Stimulated activated naive CD4-positive, alpha-beta T cell (primary cell): ENCODE measurements at places on chromosomes 1 and 21.

- no peak for DNase-seq
These were observed 15.3 kb downstream of the SLC16A4 start for GRCh38 chr1:110375490-110375889.

DNA sequence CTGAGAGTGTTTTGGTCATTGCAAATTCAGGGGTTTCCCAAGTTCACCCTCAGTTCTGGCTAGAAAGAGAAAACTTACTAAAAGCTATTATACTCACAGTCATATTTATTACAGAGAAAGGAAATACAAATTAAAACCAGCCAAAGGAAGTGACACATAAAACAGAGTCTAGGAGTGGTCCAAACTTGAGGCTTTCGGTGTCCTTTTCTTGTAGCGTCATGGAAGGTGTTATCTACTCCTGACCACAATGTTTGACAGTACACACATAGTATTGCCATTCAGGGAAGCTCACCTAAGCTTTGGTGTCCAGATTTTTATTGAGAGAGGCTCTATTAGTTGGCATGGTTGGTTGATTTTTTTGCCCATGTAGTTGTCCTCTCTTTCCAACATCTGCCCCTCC is 59.0 kb downstream of the SLC35A3 start:
- DNase-seq = no peak

GRCh38 chr1:171038284-171038683 is 52.4 kb upstream of the FMO3 start:
- DNase-seq = no peak

DNA sequence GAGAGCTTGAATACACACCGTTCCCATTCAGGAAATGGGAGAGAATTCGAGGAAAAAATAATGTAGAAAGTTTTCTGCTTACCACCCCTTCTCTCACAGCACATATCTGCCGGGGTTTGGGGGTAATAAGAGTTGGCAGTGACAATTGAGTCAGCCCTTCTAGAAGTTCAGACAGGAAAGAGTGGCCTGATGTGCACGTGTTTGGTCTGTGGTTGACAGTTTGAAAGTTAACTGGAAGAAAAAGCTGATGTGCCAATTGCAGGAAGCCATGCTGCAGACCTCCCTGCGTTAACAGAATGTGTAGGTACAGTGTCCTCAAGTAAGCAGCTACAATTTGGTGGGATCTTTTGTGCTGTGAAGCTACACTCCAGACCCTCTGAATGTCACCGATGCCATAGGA is 50.9 kb downstream of the DHX9 start:
- no peak for DNase-seq

DNA sequence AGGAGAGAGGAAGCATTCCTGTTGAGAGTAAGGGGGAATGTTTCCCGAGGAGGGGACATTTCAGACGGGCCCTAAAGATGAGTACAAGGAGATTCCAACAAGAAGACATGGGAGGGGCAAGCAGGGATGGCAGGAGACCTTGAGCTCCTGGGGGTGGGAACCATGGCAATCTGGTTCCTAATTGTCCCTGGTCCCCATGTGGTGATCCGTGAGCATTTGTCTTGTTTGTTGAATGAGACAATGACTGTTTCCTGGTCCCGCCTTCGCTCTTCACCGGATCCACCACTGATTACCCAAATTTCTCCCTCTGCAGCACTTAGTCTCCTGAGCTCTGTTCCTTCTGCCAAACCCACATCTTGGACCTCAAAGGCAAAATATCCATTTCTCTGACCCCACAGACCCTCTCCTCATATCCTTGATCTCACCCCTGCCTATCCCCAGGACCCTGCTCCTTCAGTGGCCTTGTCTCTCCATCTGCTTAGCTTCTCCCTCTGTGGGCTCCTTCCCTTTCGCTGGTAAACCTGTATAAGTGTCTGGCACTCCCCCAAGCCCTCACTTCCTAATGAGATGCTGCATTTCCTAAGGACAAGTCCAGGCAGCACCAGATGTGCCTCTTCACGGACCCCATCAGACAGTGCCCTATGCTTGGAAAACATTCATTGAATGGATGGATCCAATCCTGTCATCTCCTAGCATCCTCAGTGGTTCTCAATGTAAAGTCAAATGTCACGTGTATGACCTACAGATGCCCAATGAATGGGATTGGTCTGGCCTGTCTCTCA is 8.3 kb upstream of the CSF1 start:
- DNase-seq = no peak

DNA sequence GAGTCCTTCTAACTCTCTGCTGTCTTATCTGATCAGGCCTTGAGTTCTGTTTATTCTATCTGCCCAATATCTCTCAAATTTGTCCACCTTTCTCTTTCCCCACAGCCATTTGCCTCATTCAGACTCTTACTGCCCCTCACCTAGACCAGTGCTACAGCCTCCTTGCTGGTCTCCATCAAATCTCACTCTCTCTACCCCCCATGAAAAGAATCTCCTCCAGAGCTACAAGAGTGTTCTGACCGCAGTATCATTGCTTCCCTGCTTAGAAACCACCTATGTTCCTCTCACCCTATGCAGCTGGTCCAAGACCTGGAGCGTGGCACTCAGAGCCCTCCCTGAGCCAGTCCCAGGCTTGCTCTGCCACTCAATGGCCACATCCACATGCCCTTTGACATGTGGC is 231.0 kb upstream of the JUN start:
- no peak for DNase-seq

DNA sequence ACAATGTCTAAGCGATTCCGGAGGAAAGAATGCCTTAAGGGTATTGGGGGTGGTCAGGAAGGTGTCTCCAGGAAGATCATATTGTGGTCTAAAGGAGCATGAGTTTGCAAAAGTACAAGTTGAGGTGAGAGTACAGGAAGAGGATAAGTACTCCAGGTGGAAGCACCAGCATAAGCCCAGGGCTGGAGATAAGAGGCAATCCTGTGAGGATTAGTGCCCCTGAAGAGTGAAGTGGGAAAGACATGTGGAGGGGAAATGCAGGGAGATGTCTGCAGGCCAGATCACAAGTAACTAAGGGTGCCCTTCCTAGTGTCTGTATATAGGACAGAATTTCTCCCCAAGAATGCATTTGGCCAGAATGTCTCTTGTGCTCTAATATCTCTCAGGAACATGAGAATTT is 188.3 kb upstream of the DPT start:
- DNase-seq = no peak

DNA sequence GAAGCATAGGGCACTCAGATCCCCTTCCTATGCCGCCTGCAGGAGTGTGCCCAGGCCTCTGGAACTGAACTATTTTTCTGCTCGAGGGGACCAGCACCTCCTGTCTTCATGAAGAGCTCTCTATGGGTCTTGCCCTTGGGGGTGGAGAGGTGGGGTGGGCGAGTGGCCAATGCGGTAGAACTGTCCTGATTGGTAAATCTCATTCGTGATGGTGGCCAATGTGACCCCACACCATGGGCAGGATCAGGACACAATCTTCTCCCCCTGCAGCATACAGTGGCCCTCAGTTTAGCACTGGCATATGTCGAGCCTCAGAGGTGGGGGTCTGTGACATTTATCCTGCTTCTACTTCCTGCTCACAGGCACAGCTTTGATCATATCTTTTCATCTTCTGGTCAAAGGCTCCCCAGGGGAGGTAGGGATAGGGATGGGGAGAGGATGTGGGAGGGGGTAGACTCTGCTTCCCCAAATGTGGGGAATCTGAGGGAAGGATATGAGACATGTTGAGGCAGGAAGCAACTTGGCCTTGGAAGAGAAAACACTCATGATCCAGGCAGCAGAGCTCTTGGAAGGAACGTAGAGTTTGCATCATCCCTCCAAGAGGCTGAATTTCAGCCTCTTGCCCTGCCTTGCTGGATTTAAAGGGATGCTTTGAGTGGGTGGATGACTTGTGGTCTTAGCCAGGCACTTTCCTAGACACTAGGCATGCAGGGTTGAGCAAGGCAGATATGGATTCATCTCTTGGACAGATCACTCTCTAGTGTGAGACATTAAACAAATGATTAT is 81.8 kb downstream of the LAMC2 start:
- no peak for DNase-seq

GRCh38 chr21:42618707-42619102 is 34.7 kb upstream of the PDE9A start:
- no peak for DNase-seq

- DNase-seq = no peak
These were observed 31.1 kb downstream of the AKT3 start for GRCh38 chr1:243818978-243819377.

DNA sequence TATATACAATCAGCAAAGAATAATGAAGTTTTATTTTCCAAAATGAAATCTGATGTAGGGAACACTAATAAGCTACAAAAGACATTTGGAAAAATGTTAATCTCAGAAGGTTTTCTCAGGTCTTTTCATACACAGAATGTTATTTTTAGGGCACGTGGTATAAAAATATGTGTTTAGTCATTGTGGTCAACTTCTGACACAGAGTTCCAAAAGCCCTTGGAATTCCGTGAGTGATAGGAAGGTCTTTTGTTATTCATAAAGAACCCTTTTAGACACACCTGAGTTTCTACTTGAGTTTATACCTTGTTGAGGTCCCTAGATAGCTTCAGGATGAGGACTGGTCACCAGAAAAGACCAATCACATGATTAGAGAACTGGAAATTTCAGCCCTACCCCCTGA is 277.6 kb upstream of the NCAM2 start:
- DNase-seq = no peak

GRCh38 chr1:29901624-29902325 is 665.5 kb downstream of the PTPRU start:
- no peak for DNase-seq

GRCh38 chr1:52368383-52369172 is 2.6 kb upstream of the CC2D1B start:
- peak; percentile 53 for DNase-seq

DNA sequence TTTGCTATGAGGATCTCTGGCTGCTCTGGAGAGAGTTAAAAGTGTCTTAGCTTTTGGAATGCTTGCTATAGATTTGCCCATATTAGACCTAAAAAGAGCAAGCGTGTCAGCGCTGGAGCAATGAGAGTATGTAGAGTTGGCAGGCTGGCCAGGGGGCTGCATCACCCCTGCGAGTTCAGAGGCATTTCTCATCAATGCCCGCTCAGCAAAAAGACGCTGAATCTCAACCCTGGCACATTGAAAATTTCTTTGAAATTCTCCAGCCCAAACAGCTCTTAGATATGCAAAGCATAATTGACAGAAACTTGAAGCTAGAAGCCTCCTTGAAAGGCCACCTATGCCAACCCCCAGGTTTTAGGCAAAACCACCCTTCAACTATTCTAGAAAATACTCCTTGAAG is 135.5 kb upstream of the F3 start:
- DNase-seq = no peak

GRCh38 chr1:160370561-160371345 is 3.9 kb downstream of the NHLH1 start:
- DNase-seq = no peak

- DNase-seq = no peak
These were observed 72.6 kb downstream of the ST3GAL3 start for GRCh38 chr1:43779805-43780403.
